ENCODE measurements at places on chromosomes 2 and 18. TPM values are rescaled to one million over a fixed set of nuclear protein-coding genes. Genes with fewer than 3 reads are reported as not detected.

Gene ZNF514
- 15.1 TPM for total RNA-seq

GRCh38 chr2:215930505-215931253 lies 82.7 kb downstream of the MREG start:
- DNase-seq = no peak

DNA sequence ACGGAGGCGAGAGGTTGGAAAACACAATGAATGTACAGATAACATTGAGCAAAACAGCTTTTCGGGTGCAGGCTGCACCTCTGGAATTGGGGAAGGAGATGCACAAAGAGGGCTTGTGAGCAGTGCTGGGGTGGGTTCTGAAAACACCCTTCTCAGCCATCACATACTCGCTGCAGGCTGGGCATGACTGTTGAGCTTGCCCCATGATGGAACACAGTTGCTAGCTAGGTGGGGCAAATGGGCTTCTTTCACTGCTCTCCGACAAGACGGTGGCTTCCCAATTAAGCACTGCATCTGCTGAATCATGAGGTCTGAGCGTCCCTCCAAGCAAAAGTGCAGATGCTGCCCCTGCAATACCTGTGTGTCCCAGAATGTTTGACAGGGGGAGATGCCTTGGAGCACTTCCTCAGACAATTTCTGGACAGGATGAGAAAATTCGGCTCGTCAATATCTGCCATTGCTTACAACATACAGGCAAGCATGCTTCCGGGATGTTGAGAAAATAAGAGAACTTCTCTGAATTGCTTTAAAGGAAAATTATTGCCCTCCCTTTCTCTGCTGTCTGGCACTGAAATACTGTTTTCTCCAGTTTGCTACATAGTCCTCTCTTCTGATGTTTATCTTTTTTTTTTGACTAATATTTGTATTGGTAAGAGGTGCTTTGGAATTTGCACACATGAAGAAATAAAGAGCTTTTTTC lies 77.3 kb upstream of the SH3BP4 start:
- DNase-seq = no peak

DNA sequence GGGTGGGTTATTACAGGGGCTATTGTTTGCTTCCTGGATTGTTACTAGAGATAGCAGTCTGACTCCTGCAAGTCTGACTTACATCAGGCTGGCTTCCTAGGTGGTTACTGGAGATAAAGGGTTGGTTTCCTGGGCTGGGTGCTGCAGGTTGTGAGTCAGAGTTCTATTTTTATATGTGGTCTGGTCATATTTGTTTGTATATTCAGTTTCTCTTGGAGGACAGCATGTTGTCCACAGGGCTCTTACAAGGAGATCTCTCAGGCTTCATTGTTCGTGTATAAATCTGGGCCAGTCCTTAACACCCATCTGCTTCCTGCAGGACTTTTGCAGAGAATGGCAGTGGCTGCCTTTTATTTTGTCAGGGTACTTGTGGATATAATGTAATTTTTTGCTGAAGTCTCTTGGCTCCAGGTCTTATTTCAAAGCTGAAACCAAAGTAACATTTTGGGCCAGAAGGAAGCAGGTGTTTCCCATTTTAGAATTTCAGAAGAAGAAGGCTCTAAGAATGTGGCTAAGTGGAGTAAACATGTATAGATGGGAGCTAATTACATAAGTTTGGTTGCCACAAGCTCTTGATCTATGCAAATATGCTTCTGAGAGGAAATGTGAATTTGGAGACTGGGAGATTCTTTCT lies 65.9 kb upstream of the SLC16A14 start:
- DNase-seq = no peak

- no peak for DNase-seq
Measured at GRCh38 chr2:236146436-236146835, 21.8 kb downstream of the GBX2 start.

Gene G6PC2
- not detected for total RNA-seq

Gene ALPP
- total RNA-seq = not detected

- no peak for DNase-seq
Measured at GRCh38 chr2:227127201-227127600, 36.8 kb downstream of the COL4A4 start.

DNA sequence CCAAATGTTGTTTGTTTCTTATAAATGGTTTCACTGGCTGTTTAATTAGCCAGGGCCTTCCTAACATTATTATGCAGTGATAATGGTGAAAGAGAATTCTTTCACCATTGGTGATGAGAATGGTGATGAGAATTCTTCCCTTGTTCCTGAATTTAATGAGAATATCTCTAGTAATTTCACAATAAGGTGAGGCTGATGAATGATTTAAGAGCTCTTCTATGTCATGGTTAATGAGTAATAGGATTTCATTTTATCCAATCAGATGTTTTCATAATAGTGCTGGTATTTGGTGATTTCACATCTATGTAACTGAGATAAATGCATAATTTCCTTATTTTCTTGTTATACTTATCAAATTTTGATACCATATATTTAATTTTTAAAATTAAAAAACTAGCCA lies 535.7 kb upstream of the ZEB2 start:
- DNase-seq = no peak

Gene LYPD6B
- not detected for total RNA-seq

All from left ventricle myocardium inferior (tissue), 1 donor.